Mesothelial cell of epicardium (in vitro differentiated cells): ENCODE measurements at places on chromosomes 2 and 18.

DNA sequence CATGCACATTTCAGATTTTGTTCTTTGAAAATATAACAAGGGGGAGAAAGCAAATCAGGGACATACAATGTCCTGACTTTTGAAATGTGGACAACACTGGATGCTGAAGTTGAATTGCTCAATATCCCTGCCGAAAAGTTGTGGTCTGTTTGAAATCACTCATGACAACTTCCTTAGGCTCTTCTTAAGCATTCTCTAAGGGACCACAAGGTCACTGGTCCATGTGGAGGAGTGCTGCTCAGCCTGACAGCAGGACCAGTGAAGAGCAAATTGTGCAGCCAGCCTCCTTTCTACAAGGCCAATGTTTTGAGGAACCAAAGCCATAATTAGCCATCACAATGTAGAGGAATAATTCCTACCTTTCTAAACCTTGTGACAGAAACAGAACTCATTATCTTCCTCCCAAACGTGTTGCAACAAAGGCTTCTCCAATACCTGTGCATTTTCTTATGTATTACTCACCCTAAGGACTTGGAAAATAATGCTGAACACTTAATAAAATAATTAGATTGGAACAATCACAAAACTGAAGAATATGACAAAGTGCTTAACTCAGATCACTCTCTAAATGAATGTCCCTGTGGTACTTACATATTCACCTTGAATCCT is 1477.6 kb upstream of the NXPH2 start:
- H3K27me3 ChIP-seq, result no peaks in the 10 kb centered on the region
- no peaks in the 10 kb centered on the region for H3K36me3 ChIP-seq
- no peak overlapping the region for H3K4me3 ChIP-seq
- DNase-seq, result no peak
- H3K4me1 ChIP-seq, result peaks cover 1% of the 10 kb centered on the region
- no peak overlapping the region for H3K27ac ChIP-seq

- no peak overlapping the region for H3K27ac ChIP-seq
- peaks cover 16% of the 10 kb centered on the region for H3K4me1 ChIP-seq
- H3K4me3 ChIP-seq, result no peak overlapping the region
- H3K27me3 ChIP-seq, result no peaks in the 10 kb centered on the region
These were observed 341.2 kb downstream of the CYP26B1 start for GRCh38 chr2:71806432-71806831.

GRCh38 chr18:3114026-3114425 is 101.1 kb upstream of the LPIN2 start:
- no peak for DNase-seq
- H3K4me3 ChIP-seq, result no peak overlapping the region
- no peaks in the 10 kb centered on the region for H3K36me3 ChIP-seq
- no peaks in the 10 kb centered on the region for H3K27me3 ChIP-seq
- H3K27ac ChIP-seq, result peak overlapping the region; percentile 53
- H3K4me1 ChIP-seq, result peaks cover 55% of the 10 kb centered on the region

GRCh38 chr18:12321333-12321732 is 13.3 kb downstream of the TUBB6 start:
- no peaks in the 10 kb centered on the region for H3K27me3 ChIP-seq
- H3K4me3 ChIP-seq, result no peak overlapping the region
- H3K36me3 ChIP-seq, result peaks cover 26% of the 10 kb centered on the region
- H3K27ac ChIP-seq, result no peak overlapping the region
- DNase-seq, result no peak
- no peaks in the 10 kb centered on the region for H3K4me1 ChIP-seq

DNA sequence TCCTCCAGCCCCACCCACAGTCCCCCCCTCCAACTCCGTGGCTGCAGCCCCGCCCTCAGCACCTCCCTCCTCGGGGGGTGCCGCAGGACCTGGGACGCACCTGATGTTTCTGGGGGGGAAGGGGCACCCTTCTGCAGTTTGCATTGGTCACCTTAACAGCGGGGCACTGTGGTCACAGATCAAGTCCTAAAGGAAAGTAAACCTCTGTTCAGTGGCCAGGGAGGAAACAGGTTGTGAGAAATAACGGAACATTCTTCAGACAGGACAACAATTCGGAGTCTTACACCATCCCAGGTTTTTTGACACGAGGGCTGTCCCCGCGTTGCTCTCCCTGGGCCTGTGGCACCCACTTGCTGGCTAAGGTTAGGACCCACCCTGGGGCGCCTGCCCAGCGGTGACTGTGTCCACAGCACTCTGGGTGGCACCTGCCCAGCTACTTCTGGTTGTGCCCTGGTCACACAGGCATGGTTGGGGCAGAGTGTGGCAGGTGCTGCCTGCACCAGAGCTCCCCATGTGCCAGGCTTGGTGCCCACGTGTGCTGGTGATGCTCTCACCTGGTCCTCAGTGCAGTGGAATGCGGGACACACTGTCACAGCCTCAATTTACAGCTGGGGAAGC is 93.5 kb upstream of the OTOS start:
- H3K36me3 ChIP-seq, result no peaks in the 10 kb centered on the region
- DNase-seq, result no peak
- H3K4me3 ChIP-seq, result no peak overlapping the region
- peaks cover 9% of the 10 kb centered on the region for H3K4me1 ChIP-seq
- H3K27ac ChIP-seq, result no peak overlapping the region
- peaks cover 9% of the 10 kb centered on the region for H3K27me3 ChIP-seq

DNA sequence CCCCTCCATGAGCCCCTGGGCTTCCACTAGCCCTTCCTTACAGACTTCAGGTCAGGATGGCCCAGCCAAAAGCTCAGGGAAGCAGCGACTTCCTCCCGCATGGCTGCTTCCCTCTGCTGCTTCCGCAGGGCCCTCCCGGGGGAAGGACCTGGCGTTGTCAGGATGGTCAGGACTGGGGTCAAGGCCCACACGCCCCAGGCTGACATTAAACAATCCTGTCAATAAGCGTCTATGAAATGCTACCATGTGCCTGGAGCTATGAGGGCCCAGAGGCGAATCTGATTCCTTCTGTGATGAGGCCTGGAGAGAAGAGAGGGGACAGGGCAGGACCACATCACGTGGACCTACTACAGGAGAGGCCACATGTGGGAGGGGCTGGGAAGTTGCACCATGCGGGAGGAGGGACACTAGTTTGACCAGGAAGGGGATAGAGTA is 17.3 kb downstream of the CYS1 start:
- H3K4me1 ChIP-seq, result peaks cover 3% of the 10 kb centered on the region
- H3K4me3 ChIP-seq, result no peak overlapping the region
- H3K36me3 ChIP-seq, result no peaks in the 10 kb centered on the region
- H3K27me3 ChIP-seq, result no peaks in the 10 kb centered on the region

DNA sequence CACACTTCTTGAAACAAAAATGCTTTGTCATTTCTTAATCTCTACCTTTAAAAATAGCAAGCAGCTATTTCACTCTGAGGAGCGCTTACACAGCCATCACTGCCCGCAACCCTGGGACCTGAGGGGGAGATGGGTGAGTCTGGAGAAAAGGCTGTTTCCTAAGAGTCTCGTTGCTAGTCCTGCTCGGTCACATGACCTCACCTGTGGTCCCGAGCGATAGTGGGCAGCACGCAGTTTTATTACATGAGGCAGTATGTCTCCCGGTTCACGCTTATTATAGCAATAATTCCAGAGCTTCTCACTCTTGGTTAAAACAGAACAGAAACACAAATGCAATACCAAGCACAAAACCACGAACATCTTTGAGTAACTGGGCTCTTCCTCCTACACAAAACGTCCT is 105.3 kb downstream of the ZNF516 start:
- H3K36me3 ChIP-seq, result peaks cover 14% of the 10 kb centered on the region
- DNase-seq, result no peak
- peaks cover 15% of the 10 kb centered on the region for H3K4me1 ChIP-seq
- no peaks in the 10 kb centered on the region for H3K27me3 ChIP-seq
- H3K27ac ChIP-seq, result no peak overlapping the region
